ENCODE measurements at places on chromosomes 2 and 18.
A peak's percentile ranks its signal among the peaks of the same experiment; 100 is the strongest.

- peak; percentile 60 for DNase-seq
Observed at GRCh38 chr2:43218702-43219382, 7.6 kb downstream of the ZFP36L2 start.

DNA sequence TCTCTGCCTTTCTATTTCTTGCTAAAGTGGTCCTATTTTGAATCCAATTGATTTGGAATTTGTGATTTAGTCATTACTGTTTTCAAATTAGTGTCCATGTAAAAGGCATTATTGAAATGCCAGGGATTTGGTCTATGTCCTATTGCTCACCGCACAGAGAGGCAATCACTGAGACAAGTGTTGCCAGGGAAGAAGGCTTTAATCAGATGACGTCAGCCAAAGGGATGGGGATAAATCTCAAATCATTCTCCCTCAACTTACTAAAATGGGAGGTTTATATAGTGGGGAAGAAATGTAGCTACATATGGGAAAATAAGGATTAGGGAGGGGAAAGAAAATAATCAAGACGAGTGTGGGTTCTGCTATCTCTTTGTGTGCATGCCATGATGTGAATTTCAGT, 9.6 kb downstream of the SERPINB12 start:
- DNase-seq = no peak

DNA sequence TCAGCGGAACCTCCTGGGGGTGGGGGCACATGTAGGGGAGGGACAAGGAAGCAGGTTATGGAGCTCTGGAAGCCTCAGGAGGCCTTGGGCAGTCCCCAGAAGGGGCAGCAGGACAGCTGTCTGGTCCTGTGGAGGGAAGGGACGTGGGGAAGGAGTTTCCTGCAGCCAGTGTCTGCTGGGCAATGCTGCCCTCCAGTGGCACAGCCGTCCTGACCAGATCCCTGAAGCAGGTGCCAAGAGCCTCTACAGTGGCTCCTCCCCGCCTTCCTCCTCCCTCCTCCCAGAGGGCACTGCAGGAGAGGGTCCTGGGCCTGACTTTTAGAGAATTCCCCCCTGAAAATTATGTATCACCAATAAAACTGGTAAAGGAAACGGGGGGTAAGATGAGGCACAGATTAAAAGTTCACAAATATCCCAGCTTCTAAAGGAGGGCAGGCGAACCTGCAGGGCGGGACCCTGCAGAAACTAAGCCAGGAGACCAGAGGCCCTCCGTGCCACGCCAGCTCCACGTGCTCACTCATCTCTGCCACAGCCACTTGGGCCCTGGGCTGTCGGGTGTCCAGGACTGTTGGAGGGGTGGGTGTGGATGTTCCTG, 258.5 kb downstream of the TWIST2 start:
- no peak for DNase-seq

- DNase-seq = no peak
Observed at GRCh38 chr18:55988537-55988936, 400.5 kb upstream of the TCF4 start.

GRCh38 chr18:3664563-3665178, 214.7 kb downstream of the TGIF1 start:
- DNase-seq = no peak

DNA sequence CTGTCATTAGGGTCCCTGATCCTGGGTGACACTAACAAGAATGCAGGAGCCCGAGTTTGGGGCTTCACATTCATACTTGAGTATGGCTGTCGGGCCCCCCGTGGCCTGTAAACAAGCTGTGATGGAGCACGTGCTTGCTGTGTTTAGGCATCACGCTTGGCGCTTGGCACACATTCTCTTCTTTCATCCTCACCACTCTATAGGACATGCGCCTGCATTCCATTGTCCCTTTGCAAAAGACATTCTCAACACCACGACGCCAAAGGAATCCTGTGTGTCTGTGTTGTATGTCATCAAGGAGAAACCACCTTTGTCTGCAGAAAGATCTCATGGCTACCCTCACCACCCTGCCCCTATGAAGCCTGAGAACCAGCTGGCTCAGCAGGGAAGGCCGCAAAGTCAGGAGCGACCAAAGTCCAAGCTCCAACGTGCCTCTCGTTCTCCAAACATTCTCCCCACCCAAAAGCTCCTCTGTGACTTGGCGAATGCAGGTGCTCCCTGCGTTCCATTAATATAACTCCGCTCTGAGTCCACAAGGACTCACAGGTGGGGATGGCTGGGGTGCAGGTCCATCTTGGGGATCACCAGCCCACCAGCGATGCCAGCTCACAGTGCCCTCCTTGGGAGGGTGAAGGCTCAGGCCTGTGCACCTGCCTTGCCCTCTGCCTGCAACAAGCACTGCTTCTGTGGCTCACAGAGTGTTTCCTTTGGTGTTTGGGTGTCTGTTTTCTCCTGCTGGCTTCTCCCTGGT, 6.2 kb upstream of the PER2 start:
- DNase-seq = no peak

GRCh38 chr2:40220177-40220925, 231.5 kb downstream of the SLC8A1 start:
- DNase-seq = no peak

- DNase-seq = no peak
Observed at GRCh38 chr2:134406311-134406710, 152.4 kb downstream of the MGAT5 start.

- no peak for DNase-seq
Observed at GRCh38 chr2:73983322-73984202, 1.1 kb upstream of the TET3 start.

GRCh38 chr2:26462511-26463243, 15.2 kb downstream of the OTOF start:
- DNase-seq = no peak
